ENCODE measurements at places on chromosomes 3 and 15.

DNA sequence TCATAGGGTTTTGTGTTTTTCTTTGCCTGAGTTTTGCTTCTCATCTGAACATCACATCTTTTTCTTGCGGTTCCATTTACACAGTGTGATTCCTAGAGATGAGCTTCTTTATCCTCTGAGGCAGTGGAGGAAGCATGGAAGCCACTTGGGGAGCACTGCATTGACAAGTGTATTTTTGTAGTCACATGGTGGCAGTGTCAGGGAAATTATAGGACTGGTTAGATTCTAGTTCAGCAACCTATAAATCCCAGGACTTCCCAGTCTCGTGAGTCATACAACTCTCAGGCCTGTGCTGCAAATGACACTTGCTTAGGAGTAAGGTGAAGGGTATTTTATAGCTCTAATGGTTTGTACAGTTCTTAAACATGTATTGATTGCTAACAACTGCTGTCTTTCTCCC, 58.4 kb downstream of the RBM6 start:
- DNase-seq, result no peak

DNA sequence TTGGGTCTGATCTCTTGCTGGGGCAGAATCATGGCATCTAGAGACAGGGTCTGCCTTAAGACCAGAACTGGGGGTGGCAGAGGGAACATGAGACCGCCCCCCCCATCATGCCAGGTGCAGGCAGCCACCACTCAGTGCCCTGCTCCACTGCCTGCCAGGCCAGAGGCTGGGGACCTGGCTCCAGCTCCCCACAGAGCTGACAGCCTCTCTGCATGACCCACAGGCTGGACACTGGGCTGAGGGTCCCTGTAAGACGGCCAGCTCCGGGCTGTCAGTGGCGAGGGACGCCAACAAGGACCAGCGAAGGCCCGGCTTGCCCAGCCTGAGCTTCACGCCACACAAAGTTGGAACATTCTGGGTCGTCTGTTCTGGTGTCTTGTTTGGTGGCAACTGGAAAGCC, 145.6 kb downstream of the NSMCE3 start:
- no peak for DNase-seq

DNA sequence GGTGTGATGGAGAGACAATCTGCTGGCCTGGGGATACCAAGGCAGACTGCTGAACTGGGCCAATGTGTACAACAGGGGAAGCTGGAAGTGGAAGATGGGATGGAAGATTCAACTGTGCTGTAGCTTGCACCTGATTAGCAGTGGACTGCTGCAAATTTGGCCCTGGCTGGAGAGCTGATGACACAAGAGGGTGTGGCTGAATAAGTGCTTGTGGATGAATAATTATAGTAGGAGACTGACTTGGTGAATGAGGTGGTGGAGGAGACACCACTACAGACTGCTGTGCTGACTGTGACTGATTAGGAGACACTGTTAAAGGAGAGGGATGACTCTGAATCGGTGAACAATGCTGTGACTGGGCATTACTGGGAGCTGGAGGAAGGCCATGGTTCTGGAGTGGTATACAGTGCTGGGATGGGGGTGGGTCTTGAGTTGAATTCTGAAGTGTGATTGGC, 52.5 kb downstream of the PHC3 start:
- DNase-seq, result no peak

GRCh38 chr3:15267502-15267901, 61.5 kb downstream of the CAPN7 start:
- no peak for DNase-seq

- DNase-seq, result no peak
These were observed 85.4 kb downstream of the MAGI1 start for GRCh38 chr3:65953301-65953812.

DNA sequence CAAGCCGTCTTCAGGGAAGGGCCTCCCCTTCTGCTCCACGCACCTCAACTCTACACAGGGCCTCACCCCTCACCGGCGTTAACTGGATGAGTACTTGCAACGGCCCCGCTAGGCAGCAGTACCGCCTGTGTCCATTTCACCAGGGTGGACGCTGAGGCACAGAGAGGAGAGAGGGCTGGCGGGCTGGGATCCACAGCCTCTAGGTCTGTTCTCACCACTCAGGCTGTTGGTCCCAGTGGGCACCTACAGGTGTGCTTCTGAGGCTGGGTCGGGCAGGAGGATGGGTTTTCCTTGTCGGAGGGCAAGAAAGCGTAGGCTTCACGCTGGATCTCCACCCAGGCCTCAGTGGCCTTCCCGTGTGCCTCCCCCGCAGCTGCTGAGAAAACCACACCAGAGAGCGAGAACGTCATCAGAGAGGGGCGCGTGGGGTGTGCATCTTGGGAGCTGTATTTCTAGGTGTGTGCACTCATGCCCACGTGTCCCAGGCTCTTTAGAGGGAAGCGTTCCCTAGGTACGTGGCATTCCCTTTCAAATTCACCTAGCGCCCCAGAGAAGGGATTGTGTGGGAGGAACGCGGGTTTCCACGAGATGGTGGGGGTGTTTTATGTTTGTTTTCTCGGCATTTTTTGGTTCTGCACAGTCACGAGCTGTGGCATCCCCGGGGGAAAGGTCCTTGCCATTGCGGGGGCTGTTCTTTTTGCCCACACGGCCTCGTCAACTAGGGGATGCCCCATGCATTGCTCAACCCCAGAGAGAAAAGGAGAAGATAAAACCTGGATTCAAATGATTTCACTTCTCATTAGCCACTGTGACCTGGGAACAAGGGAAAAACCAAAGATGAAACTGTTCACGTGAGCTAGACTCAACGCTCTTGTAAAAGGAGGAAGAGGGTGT, 67.7 kb downstream of the MGLL start:
- DNase-seq, result peak; percentile 65

DNA sequence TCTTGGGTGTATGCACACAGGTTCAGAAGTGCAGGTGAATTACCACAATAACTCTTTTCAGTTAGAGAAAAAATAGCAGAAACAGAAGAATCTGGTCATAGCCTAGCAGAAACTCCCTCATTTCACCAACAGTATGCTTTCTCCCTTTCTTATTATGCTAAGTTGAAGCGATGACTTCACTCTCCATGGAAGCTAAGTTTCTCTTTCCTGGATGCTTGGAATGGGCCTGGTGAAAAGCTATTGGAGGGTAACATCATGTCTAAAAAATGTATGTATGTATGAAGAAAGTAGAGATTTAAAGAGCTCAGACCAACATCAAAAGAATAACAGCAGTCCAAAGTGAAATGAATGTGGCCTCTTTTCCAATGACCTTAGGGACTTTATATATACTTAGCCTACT, 145.5 kb downstream of the TIGIT start:
- no peak for DNase-seq

DNA sequence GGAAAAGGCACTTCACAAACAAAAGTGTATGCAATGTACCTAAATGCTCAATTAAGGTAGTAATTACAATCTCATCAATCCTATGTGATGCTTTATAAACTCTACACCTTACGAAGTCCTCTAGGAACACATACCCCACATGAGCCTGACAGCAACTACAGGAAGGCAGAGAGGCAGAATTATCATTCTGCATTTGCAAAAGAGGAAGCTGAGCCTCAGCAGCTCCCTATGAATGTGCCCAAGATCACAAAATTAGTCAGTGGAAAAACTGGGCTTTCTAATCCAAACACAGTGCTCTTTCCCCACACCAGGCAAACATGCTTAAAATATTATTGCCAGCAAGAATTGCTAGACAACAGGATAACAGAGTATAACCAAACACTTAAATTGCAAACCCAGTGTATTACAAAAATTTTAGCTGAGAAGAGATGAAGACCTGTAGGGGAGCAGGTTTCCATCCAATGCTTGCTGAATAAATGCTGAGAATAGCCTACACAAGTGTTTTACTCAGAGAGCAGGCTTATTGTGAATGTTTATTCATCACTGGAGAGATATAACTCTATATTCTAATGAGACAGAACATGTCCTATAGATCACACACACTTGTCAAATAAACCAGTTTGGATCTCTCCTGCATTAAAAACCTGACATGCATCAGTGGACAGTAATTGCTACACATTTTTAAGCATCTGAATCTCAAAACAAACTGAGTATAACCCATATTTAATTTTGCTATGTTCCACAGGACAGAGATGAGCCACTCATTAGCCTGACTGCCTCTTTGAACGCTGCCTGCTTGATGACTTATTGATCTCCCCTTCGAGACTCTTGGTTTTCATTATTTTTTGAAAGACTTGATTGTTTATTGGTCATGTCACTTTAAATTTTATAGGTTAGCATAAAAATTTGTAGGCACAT, 62.2 kb downstream of the PLCH1 start:
- no peak for DNase-seq

- no peak for DNase-seq
These were observed 41.4 kb downstream of the COL6A6 start for GRCh38 chr3:130558366-130558765.

- DNase-seq, result no peak
These were observed 25.2 kb downstream of the NOX5 start for GRCh38 chr15:69039516-69040225.

- no peak for DNase-seq
These were observed 158.6 kb downstream of the CNTN6 start for GRCh38 chr3:1251282-1252060.

DNA sequence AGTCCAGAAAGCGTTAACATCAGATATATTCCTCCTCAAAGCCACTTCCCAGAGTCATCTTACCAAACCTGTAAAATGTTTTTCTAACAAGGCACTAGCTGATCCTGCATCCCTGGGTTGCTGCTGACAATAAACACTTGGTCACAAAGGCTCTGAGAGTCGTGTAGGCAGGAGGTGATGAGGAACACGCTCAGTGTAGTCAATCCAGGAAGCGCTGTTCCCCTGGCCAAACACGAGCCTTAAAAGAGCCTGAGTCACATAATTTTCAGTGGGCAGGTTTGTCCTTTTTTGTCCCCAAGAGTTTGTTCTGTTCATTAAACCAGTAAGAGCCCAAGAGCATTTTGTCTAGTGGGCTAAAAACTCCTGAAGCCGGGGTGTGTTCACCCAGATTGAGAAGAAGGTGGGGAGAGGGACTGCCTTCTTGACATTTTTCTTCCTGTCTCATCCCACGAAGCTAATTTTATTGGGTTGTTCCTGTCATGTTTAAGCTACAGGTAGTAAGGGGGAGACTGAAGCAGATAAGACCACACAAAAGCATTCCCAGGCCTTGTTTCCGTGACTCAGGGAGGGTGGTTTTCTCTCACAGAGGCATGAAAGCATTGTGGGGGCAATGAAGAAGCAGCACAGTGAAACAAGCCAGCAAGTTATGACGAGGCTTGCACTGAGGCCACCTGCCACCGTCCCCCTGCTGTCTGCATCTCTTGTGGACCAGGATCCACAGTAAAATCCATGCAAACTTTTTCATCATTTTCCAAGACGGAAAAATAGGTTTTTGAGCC, 73.7 kb downstream of the FOXB1 start:
- peak; percentile 66 for DNase-seq

- DNase-seq, result no peak
These were observed 298.5 kb downstream of the IGSF11 start for GRCh38 chr3:118736107-118736506.

DNA sequence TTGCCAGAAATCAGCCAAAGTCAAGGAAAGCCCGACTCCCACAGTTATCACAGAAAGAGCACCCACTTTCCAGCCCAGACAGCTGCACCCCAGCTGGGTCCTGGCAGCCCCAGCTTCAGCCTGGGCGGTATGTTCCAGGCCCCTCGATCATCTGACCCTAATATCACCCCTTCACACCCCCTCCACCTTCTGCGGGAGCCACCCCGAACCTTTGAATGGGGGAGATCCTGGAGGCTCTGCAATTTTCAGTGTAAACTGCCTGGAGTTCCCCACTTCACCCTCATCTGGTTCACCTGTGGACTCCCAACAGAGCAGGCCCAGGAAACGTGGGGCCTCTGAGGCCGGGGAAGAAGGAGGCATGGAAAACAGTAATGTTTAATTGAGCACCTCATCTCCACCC, 5.9 kb downstream of the PRSS50 start:
- DNase-seq, result no peak

- no peak for DNase-seq
These were observed 468.9 kb upstream of the UBE2E2 start for GRCh38 chr3:22734207-22734606.

- no peak for DNase-seq
These were observed 80.6 kb downstream of the MYLK start for GRCh38 chr3:123803521-123803920.

DNA sequence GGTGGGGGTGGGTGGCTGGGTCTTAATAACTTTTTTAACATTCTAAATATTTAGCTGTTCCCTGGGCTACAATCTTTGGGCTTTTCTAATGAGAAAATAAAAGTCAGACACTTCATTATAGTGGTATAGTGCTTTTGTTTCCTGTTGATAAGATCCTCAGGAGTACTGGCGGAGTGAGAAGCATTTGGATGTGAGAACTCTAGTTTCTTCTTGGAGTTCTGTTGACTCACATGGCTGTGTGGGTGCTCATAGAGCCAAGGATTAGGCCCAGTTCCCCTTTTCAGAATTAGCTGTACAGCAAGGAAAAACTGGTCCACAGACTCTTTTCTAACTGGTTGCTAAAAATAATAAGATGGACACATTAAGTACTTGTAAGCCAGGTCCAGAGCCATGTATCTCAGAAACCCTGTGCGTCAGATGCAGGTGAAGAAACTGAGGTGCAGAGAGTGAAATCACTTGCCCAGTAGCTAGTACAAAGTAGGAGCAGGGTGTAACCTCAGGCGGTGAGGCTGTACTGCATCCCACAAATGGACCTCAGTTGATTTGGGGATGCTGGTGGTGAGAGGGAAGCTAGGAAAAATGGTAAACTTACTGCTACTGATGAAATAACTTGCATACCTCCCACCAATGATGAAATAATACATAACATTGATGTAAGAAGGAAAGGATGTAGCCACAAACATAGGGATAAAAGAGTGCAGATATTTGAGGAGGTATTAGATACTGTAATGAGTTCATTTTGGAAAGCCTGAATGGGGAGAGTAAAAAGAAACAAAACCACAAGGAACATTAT, 2.3 kb downstream of the ITPR1 start:
- DNase-seq, result no peak

DNA sequence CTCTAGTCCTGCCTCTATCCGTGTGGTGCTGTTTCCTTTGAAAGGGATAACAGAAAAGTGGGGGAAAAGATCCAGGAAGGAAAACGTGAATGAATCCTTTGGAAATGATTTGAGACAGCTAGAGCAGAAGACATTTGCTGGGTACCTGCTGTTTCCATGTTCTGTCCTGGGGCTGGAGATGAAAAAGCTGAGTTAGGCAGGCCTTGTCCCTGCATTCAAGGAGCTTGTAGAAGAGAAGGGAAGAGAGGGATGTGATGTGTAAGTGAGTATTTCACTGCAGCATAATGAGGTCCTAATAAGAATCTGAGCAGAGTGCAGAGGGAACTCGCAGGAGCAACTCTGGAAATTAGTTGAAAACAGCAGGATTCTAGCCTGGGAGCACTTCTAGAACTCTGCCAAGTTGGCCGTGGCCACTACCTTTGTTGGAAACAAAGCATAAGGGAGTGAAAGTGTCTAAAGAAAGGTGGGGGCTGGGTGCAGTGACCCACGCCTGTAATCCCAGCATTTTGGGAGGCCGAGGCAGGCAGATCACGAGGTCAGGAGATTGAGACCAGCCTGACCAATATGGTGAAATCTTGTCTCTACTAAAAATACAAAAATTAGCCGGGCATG, 13.8 kb upstream of the SEMA4B start:
- no peak for DNase-seq
